ENCODE measurements at places on chromosomes 5 and 9.

- DNase-seq = no peak
Observed at GRCh38 chr5:72691751-72692150, 124.7 kb upstream of the TNPO1 start.

DNA sequence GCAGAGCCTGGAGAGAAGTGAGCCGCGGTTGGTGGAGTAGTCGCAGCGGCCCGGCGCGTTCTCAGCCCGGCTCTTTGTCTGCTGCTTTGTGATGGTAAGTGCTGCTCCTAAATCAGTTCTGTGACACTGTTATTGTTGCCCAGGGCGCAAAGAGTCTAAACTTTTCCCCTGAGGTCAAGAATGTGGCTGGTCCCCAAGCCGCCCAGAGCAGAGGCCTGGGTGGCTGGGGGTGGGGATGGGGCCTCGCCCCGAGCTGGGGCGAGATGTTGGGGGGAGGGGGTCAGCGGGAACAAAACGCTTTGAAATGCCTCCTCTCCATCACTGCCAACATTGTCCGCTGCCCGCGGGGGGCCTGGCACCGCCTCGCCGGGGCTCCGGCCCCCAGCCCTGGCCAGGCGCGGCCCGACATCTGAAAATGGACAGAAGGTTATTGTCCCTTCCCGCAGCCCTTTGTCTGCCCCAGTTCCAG is 11.7 kb upstream of the CERCAM start:
- DNase-seq = no peak

- DNase-seq = no peak
Observed at GRCh38 chr9:91420501-91421127, 3.0 kb downstream of the NFIL3 start.

GRCh38 chr9:101618698-101619097 is 23.9 kb upstream of the PPP3R2 start:
- no peak for DNase-seq

- DNase-seq = no peak
Observed at GRCh38 chr5:178324481-178325310, 92.1 kb upstream of the PHYKPL start.

DNA sequence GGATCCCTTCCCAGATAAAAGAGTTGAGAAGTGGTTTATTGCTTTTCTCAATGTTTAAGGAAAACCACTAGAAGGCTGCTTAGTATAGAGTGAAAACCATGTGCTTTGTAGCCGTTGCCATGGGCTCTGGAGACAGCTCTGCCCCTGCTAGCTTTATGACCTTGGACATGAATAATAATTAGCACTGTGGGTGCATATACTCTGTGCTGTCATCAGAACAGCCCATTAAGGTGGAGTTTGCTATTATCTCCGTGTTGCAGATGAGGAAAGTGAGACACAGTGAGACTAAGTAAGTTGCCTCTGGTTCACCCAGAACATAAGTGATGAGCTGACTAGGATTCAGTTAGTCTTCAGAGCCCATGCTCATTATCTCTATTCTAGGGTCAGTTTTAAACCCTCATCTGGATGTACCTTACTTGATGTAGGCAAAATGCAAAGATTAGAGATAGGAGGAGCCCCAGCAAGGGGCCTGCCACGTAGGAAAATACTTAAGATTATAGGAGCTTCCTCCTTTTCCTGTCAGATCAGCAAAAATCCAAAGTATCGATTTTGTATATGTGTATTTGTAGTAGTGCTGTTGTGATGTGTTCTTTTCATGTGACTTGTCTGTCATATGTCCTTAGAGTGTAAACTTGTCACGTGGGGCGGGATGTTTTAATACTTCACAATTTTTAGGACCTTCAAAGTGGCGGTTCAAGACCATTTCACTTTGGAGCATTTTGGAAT is 102.5 kb downstream of the TLE4 start:
- no peak for DNase-seq

DNA sequence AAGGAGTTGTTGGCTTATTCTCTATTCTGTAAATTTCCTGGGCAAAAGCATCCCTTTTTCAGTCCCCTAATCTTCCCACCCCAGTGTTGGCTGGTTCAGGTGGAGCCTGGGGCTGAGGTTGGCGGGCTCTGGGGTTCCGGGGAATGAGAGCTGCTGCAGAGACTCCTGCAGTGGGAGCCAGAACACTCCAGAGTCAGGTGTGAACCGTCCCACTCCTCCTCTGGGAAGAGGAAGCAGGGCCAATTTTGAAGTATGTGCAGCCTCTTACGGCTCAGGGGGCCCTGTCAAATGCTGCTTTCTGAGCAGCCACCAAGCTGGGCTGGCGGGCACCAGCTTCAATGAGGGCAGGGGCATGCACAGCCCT is 42.8 kb downstream of the JADE2 start:
- no peak for DNase-seq
